SK-N-SH treated with all-trans-retinoic acid at 6 μM for 48 hours (cell line): ENCODE measurements at places on chromosomes 11 and 22.

- no peak for ATAC-seq
Observed at GRCh38 chr11:119472856-119473222, 49.9 kb upstream of the THY1 start.

DNA sequence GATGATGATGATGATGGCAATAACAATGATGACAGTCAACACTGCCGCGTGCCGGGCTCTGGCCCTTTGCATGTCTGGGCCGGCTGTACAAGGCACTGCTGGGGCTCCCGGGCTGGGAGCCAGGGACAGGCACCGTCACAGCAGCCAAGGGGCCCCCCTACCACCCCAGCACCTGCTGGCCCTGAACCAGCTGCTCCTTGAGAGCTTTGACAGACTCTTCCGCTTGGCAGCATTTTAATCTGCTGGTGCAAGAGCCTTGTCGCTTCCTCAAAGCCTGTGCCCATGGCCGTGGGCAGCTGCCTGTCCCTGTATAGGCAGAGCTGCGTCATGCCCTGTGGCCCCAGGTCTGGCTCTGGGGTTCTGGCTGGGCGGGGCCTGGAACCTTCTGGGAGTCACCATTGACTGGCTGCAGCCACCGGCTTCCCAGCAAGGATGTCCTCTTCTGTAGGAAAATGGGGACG is 12.9 kb upstream of the MUC6 start:
- ATAC-seq, result no peak

DNA sequence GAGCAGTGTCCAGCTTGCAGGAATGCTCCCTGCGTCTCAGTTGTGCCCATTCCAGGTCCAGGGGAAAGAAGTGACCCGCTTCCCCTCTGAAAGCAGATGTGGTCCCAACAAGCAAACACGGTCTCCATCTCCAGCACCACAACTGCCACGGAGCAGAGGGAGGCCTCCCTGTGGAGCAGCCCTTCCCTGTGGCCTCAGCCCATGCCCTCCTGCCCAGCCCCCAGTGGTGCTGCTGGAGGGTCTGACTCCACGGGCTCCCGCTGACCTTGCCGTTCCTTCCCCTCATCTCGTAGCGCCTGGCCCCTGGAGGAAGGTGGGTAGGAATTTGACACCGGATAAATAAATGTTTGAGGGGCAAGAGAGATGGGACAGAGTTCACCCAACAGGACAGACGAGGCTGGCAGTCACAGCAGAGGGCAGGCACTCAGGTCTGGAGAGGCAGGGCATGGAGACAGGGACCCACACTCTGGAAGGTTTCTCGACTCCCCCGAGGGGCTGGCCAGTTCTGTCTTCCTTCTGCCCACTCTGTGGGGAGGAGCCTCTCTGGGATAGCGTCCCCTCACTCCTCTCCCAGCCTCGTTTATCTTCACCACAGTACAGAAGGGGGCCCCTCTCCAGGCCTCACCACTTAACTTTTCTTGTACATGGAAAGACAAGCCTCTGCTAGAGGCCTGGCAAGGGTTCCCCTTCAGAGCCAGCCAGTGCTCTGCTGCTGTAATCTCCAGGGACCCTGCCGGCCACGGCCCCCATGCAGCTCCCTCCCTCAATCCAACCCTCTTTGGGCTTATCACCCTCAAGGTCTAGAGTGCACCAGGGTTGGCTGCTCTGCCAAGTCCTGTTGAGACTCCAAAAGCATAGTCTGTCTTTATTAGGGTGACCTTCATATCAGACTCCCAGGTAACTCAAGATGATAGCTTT is 7.5 kb upstream of the ST3GAL4 start:
- ATAC-seq, result no peak

DNA sequence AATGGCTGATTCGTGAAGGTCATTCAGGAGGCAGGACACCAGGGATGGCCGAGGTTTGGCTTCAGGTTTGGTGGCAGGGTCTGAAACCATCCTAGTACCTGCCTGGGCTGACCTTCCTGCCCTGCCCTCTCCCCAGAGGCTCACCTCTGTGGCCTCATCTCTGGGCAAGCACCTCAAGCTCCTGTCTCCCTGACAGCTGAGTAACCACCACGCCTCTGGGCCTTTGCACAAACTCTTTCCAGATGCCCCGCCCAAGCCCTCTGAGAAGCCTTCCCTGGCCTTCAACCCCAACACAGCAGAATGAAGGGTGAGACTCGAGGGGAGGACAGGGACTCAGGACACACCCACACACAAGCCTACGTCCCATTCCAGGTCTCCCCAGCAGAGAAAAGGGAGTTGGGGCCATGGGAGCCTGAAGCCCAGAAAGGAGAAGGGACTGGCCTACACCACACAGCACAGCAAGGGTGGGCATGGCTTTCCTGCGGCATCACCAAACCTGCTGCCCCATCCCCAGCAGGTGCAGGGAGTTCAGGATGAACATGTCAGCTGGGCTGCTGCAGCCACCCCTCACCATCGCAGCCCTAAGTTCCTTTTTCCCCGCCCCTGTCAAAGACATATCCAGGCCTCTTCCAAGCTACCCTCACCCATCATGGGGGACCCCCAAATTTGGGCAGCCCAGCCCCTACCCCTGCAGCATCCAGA is 2.4 kb downstream of the SHISA8 start:
- no peak for ATAC-seq

- no peak for ATAC-seq
Observed at GRCh38 chr11:10318527-10318802, 13.6 kb downstream of the ADM start.

- peak; percentile 32 for ATAC-seq
Observed at GRCh38 chr11:19597876-19598275, 114.8 kb upstream of the NAV2 start.

DNA sequence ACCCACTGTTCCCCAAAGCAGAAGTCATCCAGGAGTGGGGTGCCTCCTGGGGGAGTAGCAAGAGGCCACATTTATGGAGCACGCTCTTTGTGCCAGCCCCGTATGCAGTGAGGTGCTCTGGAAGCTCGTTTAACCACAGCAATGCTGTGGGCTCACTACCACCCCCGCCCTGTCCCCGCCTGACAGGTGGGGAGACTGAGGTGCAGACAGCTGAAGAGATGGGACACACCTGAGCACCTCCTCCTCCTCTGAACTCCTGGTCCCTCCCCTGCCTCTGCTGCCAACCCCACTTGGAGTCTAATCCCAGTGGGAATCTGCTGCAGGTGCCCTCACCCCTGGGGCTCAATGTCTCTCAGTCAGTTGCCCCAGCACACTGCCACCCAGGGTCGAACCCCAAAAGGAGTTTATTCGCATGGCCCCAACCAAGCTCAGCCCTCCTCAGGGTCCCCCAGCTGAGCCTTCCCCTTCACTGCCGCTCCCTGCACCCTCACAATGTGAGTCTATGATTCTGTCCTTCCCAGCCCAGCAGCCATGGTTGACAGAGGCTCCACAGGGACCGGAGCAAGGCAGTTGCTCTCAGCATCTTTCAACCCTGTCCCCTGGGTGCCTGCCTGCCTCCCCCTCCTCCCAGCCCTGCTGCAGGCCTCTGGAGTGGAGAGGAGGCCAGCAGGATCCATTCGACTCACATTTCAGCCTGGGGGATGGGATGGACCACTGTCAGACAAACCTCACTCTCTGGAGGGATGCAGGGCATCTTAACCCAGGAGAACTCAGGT is 13.3 kb upstream of the BCR start:
- ATAC-seq, result no peak

- ATAC-seq, result peak; percentile 32; the same call in 1 of the 3 replicates
Observed at GRCh38 chr11:10004526-10005113, 289.4 kb downstream of the SBF2 start.
